ENCODE measurements at places on chromosomes 12 and 14.

- DNase-seq = no peak
Observed at GRCh38 chr14:50057331-50057730, 59.0 kb downstream of the VCPKMT start.

DNA sequence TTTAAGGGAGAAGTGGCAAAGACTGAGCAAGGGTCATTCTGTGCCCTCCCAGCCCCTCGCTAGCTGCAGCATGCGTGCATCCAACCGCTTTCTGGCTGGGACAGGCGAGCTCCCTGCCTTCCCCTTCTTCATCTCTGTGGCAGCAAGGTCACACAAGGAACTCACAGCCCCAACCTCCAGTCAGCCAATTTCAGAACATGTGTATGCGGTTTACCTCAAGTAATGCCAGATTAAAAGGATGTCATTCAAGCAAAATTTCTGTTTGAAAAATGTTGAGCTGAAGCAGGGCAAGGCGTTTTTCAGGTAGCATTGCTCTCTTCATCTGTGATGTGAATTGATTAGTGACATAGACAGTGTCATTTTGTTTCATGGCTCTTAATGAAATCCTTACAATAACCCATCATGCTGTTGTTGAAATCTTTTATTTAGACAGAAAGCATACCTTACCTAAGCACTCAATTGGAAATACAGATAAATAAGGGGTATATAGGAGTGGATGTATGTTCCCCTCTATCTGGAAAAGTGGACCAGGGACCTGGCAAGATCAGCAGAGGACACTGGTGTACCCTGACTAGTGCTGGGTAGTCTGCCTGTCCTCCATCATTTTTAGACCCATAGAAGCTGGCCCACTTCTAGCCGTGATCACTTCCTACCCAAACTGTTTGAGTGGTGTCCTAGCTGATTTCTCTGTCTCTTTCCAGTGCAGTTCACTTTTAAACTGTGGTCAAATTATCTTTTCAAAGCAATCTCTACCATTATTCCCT, 82.8 kb upstream of the NEDD1 start:
- DNase-seq = no peak

- DNase-seq = peak; percentile 23
Observed at GRCh38 chr12:63809566-63809965, 29.9 kb downstream of the RXYLT1 start.

- DNase-seq = peak; percentile 32
Observed at GRCh38 chr12:124938587-124938986, 24.1 kb upstream of the UBC start.

- DNase-seq = no peak
Observed at GRCh38 chr12:60935981-60936761, 1324.0 kb upstream of the USP15 start.

GRCh38 chr12:50283229-50283923, at the start of gene LIMA1:
LIMA1 (minus strand) TSS chr12:50283520; CDS start chr12:50248751, 34,769 bp downstream.
- peak; percentile 79 for DNase-seq

GRCh38 chr12:61220337-61220736, 1039.9 kb upstream of the USP15 start:
- DNase-seq = no peak

- DNase-seq = no peak
Observed at GRCh38 chr14:91770185-91770584, 38.3 kb upstream of the CATSPERB start.

DNA sequence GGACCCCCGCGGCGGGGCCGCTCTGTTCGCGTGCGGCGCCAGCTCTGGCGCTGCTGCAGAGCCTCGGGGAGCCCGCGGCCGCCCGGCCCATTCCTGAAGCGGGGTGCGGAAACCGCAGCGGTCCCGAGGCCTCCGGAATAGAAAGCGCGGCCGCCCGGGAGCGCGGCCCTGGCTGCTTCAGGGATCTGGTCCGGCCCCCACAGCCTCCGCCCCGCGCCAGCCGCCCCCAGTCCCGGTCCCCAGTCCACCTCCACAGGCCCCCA, 204 bp downstream of the HSP90AA1 start:
- no peak for DNase-seq

- no peak for DNase-seq
Observed at GRCh38 chr14:72924337-72924736, 1.9 kb upstream of the DCAF4 start.

- no peak for DNase-seq
Observed at GRCh38 chr14:33307691-33308251, 369.1 kb downstream of the NPAS3 start.

DNA sequence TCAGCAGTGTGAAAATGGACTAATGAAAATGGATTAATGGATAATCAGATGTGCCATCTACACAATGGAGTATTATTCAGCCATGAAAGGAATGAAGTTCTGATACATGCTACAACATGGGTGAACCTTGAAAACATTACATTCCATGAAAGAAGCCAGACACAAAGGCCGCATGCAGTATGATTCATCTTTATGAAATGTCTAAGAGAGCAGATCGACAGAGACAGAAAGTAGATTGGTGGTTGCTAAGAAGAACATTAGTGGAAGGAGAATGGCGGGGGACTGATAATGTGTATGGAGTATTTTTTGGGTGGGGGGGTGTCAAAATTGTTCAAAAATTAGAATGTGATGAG, 47.3 kb downstream of the PRKAB1 start:
- no peak for DNase-seq

GRCh38 chr12:39617887-39618286, 1.7 kb downstream of the ABCD2 start:
- DNase-seq = peak; percentile 12

GRCh38 chr14:22671622-22672021, 27.5 kb upstream of the OR6J1 start:
- no peak for DNase-seq

Data from inflammatory macrophage treated with lipopolysaccharide for 1 hour (primary cell).